ENCODE measurements at places on chromosomes 12 and 14.
A peak's percentile ranks its signal among the peaks of the same experiment; 100 is the strongest.

GRCh38 chr12:28217805-28218204, 27.5 kb downstream of the CCDC91 start:
- DNase-seq: no peak

DNA sequence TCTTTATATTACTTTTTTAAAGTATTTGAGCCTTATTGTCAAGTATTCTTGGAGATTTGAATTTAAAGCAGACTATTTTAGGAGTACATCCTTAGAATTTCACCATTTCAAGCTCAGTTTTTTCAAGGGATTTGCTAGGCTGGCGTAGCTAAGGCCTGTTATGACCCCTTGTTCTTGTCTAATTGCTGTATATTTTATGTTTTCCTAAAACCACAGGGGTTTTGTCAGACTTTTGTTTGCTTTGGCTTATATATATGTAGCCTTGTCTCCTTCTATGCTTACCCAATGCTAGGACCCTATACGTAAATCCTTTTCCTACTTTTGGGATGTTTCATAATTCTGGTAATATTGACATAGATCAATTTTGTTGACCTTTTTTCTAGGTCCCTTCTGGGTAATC, 147.0 kb upstream of the SYT10 start:
- DNase-seq: peak; percentile 46

DNA sequence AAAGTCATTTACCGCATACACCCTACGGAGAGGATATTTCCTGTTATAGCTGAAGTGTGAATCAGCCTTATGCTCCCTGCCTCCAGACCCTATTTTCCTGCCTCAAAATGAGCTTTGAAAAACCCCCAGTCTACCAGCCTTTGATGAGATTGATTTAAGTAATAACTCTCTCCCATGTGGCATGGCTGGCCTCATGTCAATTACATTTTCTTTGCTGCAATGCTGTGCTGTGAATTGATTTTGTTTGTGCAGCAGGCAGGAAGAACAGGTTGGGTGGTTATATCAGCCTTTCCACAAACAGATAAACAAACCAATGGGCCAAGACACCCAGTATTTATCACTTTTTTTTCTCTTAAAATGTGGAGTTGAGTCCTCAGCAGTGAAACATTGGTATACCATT, 1105.5 kb upstream of the TMEM132C start:
- DNase-seq: no peak

DNA sequence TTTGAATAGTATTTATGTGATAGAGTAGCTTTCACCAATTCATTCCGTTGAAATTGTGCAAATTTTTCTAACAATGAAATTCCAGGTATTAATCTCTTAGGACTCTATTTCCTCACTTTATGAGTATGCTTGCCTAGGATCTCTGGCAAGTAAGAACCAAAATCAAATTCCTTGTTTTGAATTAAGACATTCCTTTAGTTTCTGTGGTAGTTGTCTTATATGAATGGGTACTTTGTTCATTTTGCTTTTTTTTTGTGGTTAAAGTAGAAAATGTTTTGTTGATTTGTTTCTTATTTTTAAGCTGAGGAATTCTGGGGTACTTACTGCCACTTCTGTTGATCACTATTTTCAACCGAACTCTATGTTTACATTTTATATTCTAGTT, 59.8 kb downstream of the KITLG start:
- DNase-seq: no peak

DNA sequence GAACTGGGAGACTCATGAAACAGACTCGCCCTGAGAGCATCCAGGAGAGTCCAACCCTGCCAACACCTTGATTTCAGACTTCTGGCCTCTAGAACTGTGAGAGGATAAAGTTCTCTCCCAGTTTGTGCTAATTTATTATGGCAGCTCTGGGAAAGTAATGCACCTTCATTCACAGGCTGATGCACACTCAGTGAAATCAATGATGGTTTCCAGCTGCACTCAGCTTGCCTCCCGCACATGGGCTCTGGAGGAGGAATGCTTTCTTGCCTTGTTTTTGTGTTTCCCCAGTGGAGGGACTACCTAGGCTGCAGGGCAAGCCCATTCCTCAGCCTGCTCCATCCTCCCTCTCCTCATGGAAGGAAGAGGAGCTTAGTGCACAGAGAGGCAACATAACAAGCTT, 45.7 kb downstream of the TMEM132C start:
- no peak for DNase-seq

GRCh38 chr14:74860899-74861733, 14.8 kb downstream of the PROX2 start:
- DNase-seq: peak; percentile 91

GRCh38 chr12:120933786-120934185, 29.6 kb upstream of the SPPL3 start:
- DNase-seq: no peak

- DNase-seq: peak; percentile 88
Measured at GRCh38 chr12:32365473-32366064, 33.8 kb upstream of the FGD4 start.

GRCh38 chr14:82447586-82447985, 913.9 kb upstream of the SEL1L start:
- DNase-seq: no peak

- DNase-seq: no peak
Measured at GRCh38 chr12:29067430-29067829, 81.6 kb upstream of the FAR2 start.

GRCh38 chr14:93926245-93926872, 785 bp upstream of the FAM181A start:
- no peak for DNase-seq

- no peak for DNase-seq
Measured at GRCh38 chr14:70333289-70333688, 26.2 kb downstream of the COX16 start.

- DNase-seq: no peak
Measured at GRCh38 chr14:75417674-75418073, 10.1 kb upstream of the JDP2 start.

DNA sequence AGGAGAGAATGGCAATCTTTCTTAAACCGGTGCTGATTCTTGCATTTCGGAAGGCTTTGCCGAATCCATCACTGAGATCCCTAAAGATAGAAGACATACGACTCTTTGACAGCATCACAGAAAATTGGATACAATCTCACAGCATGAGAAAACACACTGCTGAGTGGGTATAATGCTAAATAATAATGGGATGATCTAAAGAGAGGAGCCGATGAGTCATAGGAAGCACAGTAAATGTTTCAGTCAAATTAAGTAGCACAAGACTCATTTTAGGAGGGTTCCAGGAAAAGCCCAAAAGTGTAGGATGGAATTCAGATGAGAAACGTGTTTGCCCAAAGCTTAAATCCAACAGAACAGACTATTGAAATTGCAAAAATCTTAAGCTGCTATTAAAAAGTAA, 81.7 kb downstream of the CPNE8 start:
- peak; percentile 46 for DNase-seq

GRCh38 chr12:98492580-98493140, 22.7 kb upstream of the TMPO start:
- DNase-seq: no peak

DNA sequence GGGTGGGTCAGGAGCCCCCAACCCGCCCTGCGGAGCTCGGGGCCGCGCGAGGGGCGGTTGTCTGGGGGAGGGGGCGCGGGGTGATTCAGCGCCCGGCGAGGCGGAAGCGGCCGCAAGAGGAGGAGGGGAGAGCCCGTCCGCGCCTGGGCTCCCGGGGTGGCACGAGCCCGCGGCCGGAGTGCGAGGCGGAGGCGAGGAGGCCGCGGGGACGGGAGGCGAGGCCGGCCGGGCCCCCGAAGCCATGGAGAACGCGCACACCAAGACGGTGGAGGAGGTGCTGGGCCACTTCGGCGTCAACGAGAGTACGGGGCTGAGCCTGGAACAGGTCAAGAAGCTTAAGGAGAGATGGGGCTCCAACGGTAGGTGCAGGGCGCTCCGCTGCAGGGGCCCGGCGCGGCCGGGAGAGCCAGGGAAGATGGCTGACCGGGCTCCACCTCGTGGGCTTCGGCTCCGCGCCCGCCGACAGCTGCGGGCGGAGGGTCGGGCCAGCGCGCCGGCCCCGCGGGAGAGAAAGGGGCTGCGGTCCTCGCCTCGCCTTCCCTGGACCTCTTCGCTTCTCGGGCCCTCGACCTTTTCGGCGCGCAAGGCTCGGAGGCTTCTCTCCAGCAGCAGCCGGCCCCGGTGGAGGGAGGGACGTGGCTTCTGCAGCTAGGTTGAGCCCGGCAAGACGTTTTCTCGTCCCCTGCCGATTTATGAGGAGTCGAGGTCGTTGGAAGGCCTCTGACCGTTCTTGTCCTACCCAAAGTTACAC, 677 bp downstream of the ATP2A2 start:
- DNase-seq: peak; percentile 47

DNA sequence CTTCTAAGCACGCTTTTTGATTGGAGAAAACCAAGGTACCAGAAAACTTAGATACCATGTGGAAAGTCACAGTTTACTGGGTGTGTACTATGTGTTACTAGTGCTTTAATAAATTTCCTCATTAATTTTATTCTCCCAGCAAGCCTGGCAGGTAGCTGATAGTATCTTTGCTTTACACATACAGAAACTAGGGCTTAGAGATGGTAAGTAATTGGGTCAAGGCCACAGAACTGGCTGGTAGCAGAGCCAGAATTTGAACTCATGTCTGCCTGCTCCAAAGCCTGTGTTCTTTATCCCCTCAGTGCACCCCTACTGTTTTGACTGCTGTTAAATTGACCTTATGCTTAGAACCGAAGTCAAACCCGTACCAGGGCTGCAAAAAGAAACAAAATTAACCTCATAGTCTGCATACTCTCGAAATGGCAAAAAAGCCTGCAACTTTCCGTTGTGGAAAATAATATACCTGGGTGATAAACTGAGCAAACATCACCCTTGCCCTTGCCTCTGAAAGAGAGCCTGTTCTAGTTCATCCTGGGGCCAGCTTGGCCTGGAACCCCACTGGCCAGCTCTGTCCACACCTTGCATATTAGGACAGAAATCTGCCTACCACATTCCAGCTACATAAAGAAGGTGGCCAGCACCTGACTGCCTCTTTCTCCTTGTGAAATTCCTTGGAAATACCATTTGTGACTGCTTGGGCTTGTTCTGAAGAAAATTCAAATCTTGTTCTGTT, 118.9 kb downstream of the ETV6 start:
- no peak for DNase-seq

GRCh38 chr12:25253371-25254068, 2.8 kb upstream of the KRAS start:
- no peak for DNase-seq

- DNase-seq: no peak
Measured at GRCh38 chr12:24153079-24153478, 203.6 kb upstream of the SOX5 start.

GRCh38 chr12:69383074-69383473, 23.5 kb downstream of the YEATS4 start:
- DNase-seq: no peak

- no peak for DNase-seq
Measured at GRCh38 chr12:48038085-48038484, 33.8 kb upstream of the COL2A1 start.

- DNase-seq: no peak
Measured at GRCh38 chr14:80545935-80546854, 334.9 kb upstream of the DIO2 start.

DNA sequence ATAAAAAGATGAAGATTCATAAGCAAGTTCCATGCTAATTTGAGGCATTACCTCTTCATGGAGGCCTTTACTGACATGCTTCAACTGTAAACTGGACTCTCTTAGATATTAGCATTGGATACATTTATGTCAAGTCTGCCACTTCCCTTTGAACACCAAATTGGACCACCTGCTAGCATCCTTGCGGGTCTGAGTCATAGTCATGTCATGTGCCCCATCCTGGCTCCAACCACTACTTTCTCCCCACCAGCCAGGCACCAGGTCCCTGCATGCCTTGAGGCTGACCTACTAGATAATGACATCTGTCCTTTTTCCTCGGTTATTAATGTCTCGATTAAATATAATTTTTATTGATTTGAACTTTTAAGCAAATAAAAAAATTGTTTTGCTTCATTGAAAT, 32.9 kb upstream of the EEA1 start:
- no peak for DNase-seq

- DNase-seq: peak; percentile 18
Measured at GRCh38 chr14:21852061-21852664, 178.5 kb upstream of the OR4E1 start.

GRCh38 chr12:131058700-131059099, 105.0 kb downstream of the ADGRD1 start:
- DNase-seq: no peak

- DNase-seq: peak; percentile 6
Measured at GRCh38 chr12:82966001-82966559, 279.4 kb downstream of the TMTC2 start.

GRCh38 chr12:19829100-19829853, 390.0 kb downstream of the AEBP2 start:
- no peak for DNase-seq

DNA sequence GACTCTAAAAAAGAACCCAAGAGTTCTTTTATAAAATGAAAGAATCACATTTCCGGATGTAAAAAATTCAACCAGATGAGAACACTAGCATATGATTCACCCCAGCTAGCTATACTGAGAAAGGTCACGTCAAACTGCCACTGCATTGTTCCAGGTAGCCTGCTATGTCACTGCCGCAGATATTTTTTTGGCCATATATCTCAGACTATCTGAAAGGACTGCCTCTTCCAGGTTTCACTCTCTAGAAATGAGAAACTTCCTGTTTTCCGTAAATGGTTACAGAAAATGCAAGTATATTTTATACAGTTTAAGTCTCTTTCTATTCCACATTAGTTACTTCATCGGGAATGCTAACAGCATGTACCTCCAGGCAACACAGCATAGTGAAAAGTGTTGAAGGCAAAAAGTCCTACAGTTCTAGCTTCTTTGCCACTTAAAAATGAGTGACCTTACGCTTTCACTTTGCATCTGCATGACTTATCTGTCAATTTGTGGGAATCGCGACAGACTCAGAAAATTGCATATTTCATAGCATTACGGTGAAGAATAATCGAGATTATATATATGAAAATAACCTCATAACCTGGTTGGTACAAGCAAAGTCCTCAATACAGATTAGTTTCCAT, 105.2 kb downstream of the MED13L start:
- peak; percentile 43 for DNase-seq

DNA sequence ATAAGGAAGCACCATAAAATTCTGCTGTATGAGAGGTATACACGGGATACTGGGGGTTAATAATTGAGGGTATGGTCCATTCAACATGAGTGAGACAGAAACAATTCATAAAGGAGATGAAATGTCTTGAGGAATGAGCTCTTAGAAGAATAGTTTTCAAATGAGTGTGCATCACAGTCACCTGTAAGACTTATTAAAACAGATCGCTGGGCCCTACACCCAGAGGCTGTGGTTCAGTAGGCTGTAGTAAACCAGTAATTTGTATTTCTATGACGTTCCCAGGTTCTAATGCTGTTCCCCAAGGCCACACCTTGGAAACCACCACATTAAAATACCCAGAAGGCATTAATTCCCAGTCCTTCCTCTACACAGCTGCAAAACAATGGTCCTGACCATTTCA, 49.6 kb downstream of the CAND1 start:
- DNase-seq: no peak

GRCh38 chr12:98149270-98149669, 366.1 kb upstream of the TMPO start:
- DNase-seq: no peak

- DNase-seq: no peak
Measured at GRCh38 chr12:112907415-112908157, 824 bp downstream of the OAS1 start.

- no peak for DNase-seq
Measured at GRCh38 chr14:63501429-63501828, 41.7 kb downstream of the PPP2R5E start.
